Stimulated activated naive CD8-positive, alpha-beta T cell treated with anti-CD3 and anti-CD28 coated beads, Interleukin-15, Interleukin-2, amounts not matched to agents 100 U/mL and 50 U/mL, for 24 hours (primary cell): ENCODE measurements at places on chromosomes 2 and 18.
A peak's percentile ranks its signal among the peaks of the same experiment; 100 is the strongest.

GRCh38 chr18:69958422-69958821 is 10.7 kb upstream of the CD226 start:
- DNase-seq, result no peak

GRCh38 chr2:70510313-70510712 is 43.3 kb downstream of the TGFA start:
- DNase-seq, result no peak

GRCh38 chr18:48605408-48605845 is 66.6 kb downstream of the CTIF start:
- no peak for DNase-seq

GRCh38 chr2:135175177-135175576 is 123.1 kb downstream of the RAB3GAP1 start:
- DNase-seq, result no peak

- no peak for DNase-seq
Observed at GRCh38 chr2:176493226-176493825, 224.1 kb downstream of the MTX2 start.

GRCh38 chr2:193695367-193695766 is 1500.6 kb upstream of the TMEFF2 start:
- no peak for DNase-seq

GRCh38 chr2:130286983-130287655 is 55.6 kb upstream of the IMP4 start:
- no peak for DNase-seq

- DNase-seq, result no peak
Observed at GRCh38 chr2:148967578-148967977, 70.9 kb upstream of the LYPD6B start.

DNA sequence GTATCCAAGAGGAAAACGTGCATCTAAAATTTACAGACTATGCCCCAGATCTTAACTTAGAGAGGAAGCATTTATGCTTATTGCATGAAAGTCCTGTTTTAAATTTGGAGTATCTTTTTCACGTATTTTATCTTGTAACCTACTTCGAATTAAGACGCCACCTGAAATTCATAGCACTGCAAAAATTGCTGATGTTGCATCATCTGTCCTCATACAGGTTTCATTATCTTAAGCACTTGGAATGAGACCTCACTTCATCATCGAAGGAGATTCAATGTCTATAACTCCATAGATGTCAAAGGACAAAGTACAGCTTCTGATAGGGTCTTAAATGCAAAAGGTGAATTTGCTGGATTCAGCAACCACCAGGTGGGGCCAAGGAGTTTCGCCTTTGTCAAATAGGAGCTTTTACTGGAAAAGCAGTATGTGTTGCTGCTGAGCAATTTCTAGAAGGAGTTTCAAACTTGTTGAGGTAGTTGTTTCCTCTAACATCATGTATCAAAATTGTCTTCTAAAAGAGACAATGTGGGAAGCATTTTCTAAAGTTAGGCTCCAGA is 106.4 kb upstream of the CCDC85A start:
- DNase-seq, result peak; percentile 5

DNA sequence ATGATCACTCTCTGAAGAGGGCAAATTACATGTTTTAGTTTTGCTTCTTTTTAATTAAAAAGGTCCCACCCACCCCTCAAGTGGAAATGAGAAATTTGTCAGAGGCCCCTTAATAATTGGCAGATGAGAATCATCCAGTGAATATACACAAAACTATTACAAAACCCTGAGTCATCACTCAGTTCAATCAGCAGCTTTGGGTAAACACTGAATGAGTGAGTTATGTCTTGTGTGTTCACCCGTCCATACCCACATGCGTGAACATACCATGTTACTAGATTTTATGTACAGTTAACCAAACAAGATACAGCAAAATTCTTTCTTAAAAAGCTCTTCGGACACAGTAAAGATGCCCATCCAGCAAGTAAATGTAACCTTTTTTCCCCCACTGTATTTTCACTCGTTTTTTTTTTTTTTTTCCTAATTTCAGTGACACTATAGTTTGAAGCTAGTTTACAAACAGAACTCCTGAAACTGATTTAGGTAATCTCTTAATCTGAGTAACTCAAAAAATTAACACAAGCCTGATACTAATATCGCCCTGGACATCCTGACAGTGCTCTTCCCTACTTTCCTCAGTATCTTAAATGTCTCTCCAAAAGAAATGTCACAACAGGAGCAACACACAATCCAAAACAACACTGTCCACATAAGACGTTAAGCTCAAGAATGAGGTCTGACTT is 1.4 kb downstream of the PSME4 start:
- no peak for DNase-seq

DNA sequence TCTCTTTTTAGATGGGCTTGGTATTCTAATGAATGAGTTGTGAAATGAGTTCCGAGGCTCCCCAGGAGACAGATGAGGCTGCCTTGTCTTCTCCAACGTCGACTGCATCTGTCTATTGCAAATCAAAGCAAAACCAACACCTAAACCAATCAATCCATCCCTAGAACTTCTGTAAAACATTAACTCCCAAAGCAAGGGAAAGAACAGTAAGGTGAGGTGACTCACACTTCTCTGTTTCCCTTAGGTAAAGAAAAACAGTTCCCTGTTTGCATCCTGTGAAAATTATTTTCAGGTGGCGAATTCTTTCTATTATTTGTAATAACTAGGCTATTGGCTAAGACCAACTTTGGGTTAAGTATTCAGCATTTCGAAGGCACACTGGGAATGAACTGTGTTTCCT is 249.4 kb downstream of the EPHA4 start:
- no peak for DNase-seq

DNA sequence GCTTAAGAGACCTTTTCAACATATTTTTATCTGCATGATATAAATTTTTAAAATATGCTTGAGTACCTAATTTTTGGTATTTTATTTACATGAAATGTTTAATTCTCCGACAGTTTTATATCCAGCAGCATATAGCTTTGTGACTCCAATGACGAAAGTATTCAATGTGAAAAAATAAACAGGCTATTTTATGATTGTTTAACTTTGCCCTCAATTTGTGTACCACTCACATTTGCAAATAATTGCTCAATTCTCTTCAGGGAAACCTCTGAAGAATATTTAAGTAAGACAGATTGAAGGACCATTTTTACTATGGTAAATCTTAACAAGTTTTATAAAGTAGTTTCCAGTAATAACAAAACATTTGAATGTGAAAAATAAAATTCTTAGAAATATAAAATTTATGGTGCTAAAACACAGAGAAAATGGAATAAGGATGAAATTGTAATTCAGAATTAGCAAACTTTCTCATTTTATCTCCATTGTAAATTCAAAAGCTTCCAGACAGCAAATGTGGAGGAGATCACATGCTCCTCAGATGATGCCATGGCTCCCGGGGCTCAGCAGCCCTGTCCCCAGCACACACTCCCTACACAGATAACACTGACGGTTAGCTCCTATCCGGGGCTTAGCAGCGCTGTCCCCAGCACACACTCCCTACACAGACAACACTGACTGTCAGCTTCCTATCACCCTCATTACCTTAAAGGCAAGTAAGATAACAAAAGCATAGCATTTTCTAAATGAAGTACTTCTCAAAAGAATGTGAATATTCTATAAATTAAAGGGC is 39.7 kb downstream of the SH3YL1 start:
- DNase-seq, result no peak

GRCh38 chr2:16393500-16394071 is 272.0 kb downstream of the CYRIA start:
- no peak for DNase-seq

DNA sequence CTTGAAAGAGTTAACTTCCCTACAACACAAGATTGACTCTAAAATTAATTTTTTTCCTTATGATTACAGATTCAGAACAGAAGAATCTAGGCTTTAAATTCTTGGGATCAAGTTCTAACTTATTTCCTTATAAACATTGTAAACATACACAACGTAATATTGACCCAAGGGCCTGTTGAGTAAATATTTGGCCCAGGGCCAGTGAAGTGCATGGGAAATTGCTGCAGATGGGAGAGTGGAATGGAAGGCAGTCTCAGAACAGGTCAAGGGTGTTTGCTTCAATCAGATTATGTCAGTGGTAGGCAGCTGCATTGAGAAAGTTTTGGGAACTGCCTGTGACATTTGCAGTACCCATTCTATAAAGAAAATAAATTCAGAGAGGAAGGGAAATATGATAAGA is 137.6 kb downstream of the MYO1B start:
- no peak for DNase-seq

DNA sequence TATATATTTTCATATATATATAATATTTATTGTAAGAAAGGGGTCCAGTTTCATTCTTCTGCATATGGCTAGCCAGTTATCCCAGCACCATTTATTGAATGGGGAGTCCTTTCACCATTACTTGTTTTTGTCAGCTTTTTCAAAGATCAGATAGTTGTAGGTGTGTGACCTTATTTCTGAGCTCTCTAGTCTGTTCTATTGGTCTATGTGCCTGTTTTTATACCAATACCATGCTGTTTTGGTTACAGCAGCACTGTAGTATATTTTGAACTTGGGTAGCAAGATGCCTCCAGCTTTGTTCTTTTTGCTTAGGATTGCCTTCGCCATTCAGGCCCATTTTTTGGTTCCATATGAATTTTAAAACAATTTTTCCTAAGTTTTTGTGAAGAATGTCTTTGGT is 320.1 kb downstream of the CDH2 start:
- no peak for DNase-seq

GRCh38 chr2:85933753-85934594 is 45.2 kb upstream of the ST3GAL5 start:
- no peak for DNase-seq

GRCh38 chr18:45775241-45775676 is 50.2 kb upstream of the SIGLEC15 start:
- DNase-seq, result peak; percentile 78

DNA sequence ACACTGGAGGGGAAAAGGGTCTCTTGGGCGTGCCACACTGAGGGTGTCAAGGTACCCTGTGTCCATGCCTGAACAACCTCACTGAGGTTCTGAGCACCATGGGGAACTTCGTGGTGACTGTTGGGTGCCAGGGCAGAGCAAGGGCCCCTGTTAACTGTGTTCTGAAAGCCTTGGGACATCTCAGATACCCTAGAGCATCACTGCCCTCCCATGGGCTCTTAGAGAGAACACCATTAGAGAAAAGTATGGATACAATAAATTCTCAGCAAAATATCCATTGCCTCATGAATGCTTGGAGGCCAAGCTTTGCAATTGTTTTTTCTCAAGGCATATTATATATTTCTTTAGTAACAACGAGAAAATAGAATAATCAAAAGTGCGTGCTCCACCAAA is 488.5 kb upstream of the NRP2 start:
- no peak for DNase-seq

GRCh38 chr18:3649135-3649632 is 199.2 kb downstream of the TGIF1 start:
- DNase-seq, result no peak

DNA sequence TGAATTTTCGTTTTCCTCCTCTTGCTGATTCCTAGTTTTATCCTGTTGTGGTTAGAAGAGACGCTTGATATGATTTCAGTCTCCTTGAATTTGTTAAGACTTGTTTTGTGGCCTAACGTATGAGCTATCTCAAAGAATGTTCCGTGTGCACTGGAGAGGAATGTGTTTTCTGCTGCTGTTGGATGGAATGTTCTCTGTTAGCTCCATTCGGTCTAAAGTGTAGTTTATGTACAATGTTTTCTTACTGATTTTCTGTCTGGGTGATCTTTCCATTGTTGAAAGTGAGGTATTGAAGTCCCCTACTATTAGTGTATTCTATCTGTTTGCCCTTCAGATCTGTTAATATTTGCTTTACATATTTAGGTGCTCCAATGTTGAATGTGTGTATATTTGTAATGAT is 25.9 kb downstream of the COLEC11 start:
- DNase-seq, result no peak

DNA sequence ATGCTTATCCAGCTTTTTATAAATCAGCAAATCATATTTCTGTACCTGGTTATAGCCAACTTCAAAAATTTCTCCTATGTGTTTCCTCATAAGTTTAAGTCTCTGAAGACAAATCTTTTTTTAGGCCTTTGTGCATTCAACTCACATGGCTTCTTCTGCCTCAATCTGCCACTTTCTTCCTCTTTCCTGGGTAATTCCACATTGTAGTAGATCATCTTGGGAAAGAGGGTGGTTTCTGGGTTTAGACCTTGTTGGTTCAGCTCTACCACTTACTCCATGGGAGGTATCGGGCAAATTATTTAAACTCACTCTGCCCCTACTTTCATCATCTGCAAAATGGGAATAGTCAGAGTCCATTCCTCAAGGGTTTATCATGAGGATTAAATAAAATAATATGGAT is 707.0 kb upstream of the ZEB2 start:
- no peak for DNase-seq

DNA sequence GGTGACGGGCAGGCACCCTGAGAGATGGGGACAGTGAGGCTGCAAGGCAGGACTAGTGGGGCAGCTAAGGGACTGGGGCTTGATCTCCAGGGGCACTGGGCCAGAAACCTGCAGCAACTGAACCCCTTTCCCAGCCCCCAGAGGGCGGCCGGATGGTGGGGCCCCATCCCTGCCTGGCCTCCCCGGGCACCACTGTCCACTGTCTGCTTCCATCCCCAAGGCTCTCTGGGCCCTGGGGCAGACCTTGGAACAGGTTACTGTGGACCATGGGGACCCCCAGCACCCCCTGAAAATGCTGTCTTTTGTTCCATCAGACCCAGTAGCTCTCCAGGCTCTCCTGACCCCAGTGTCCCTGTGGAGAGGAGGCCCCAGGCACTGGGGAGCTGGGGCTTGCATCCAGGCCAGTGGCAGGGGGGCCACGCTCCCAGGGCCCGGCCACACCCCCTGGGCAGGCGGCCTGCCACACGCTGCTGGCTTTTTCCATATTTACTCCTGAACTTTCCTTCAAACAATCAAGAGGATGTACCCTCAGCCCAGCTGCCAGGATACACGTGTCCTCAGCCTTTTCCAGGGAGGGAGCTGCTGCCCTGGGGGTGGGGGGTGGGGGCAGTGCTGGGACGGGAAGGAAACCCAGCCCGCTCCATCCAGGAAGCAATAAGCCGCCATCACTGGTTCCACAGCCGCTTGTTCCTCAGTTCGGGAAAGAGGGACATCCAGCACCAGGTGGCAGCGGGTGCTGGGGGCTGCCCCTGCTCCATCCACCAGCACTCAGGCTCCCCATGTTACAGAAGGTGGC is 102.3 kb upstream of the ODC1 start:
- DNase-seq, result no peak

GRCh38 chr2:128726236-128726635 is 407.6 kb upstream of the HS6ST1 start:
- DNase-seq, result no peak
